ENCODE measurements at places on chromosomes 16 and 17.

GRCh38 chr16:2277466-2278271 lies 9.7 kb upstream of the RNPS1 start:
- DNase-seq = no peak

DNA sequence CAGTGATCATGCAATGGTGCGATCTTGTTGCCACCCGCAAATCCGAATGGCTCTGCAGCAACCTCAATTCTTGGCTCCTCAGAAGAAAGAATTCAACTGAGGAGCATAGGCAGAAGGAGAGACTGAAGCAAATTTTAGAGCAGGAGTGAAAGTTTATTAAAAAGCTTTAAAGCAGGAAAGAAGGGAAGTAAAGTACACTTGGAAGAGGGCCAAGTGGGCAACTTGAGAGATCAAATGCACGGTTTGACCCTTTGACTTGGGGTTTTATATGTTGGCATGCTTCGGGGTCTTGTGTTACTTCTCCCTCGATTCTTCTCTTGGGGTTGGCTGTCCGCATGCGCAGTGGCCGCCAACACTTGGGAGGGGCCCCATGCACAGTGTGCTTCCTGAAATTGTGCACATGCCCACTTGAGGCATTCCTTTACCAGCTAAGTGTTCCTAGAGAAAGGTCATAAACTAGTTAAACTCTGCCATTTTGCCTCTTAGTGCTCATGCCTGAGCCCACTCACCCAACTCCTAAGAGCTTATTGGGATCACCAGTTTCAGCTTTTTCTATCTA lies 36.7 kb downstream of the ZNRF1 start:
- DNase-seq = no peak

DNA sequence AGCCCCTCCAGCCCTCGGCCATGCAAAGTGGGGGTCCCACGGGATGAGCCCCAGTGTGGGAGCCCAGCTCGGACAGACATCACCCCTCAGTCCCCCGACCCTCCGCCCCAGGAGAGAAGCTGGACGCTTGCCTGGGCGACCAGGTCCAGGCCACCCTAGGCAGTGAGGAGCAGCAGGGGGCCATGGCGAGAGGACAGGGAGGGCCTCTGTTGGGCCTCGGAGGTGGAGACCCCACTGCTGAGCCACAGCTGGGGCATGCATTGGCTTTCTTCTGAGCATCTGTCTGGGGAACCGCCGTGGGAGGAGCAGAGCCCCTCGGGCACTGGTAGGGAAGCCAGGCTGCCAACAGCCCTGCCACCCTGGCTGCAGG lies 13.0 kb downstream of the ACTG1 start:
- no peak for DNase-seq

GRCh38 chr16:83418565-83418964 lies 389.2 kb upstream of the HSBP1 start:
- no peak for DNase-seq

GRCh38 chr17:48095611-48096010 lies 5.7 kb downstream of the CBX1 start:
- no peak for DNase-seq

DNA sequence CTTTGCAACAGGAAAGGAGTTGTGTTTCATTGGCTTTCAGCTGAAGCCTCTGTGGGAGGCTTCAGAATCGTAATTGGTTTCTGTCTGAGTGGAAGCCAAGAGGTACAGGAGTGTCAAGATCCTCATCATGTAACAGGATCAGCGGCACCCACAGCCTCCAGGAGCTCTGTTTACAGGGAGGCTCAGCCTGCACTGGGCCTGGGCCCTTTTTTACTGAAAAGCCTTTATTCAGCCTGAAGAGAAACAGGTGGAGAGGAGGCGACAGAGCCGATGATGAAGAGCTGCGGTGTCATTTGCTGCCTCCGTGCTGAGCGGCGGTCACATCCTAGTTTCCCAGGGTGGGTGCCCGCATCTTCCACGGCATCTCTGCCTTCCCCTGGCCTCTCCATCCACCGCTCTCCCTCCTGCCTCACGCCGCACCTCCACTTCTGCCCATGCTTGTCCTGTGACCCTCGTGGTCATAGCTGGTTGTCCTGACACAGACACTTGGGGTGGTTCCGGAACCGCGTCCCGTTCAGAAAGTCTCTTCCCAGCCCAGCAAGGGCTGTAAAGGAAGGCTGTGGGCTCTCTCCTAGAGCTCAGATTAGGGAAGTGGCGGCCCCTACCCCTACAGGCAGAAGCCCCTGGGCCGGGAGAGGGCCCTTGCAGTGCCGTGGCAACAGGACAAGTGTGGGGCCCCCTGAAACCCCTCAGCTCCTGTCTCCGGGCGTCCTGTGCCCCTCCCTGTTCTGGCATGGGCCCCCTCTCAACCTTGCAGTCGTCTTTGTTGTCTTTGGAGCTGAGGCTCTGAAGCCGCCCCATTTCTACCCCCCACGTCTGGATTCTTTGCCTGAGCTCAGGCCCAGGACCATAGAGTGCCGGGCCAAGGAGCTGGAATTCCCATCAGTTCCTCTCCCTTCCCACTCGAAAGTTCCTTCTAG lies 53.9 kb upstream of the CHMP6 start:
- no peak for DNase-seq

DNA sequence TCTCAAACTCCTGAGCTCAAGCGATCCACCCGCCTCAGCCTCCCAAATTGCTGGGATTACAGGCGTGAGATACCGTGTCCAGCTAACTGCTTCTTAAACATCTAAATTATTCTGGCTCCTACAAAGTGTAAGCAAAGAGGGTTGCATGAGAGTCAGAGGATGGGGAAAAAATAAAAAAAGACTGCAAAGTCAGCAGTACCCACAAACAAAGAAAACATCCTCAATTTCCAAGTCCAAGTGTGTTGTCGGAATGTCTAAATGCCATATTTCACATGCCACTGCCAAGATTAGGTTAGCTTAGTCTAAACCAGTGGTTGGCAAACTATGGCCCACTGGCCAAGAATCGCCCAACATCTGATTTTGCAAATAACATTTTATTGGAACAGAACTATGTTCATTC lies 13.0 kb upstream of the PHLPP2 start:
- DNase-seq = no peak

GRCh38 chr17:43315858-43316521 lies 82.2 kb upstream of the RNU2-1 start:
- DNase-seq = no peak

DNA sequence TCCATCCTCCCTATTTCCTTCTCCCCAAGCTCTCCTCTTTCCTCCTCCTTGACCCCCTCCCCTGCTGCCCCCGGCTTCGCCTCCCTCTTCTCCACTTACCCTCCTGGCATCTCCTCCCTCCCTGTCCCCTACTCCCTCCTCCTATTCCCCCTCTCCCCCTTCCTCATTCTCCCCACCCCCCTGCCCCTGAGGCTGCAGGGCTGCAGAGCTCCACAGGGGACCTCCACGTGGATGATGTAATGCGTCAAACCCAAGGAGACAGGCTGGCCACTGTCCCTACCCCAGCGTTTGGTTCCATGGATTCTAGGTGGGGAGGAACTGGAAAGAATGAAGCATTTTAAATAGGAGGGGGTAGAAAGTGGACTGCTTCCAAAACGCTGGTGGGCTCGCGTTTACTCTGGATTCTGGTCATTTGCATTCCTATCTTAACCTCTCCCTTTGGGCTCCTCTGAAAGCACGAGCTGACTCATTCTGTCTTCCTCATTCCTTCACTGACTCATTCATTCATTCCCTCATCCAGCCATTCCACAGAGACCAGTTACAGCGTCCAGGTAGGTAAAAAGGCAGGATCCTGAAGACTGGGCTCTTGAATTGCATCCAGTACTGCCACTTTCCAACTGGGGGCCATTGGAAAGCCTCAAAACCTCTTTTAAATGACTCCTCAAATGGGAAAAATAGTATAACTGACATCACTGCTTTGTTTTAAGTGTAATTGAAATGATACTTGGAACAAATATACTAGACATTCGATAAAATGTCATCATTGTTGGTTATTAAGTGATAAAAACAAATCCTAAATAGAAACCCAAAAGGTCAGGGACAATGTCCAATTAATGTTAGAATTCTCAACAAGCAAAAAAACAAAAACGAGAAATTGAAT lies 943 bp upstream of the COTL1 start:
- DNase-seq = no peak

- DNase-seq = no peak
Observed at GRCh38 chr17:28734712-28735241, 6.2 kb downstream of the NEK8 start.

DNA sequence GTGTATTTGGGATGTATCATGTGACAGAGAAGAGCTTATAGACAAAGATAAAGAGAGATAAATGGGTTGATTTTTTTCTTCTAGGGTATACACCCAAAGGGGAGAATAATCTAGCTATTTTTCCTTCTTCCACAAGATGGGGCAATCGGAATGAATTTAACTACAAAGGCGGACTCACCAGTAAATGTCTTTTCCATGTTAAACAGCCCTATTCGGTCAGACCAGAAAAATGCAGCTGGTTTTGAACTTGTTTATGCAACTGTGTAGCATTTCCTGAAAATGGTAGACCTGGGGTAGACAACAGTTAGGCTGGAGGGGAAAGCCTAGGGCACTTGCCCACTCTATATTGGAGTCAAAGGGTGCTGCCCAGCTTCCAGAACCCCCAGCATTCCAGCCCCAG lies 477.1 kb downstream of the TOX3 start:
- DNase-seq = no peak

GRCh38 chr16:84354306-84354705 lies 14.0 kb upstream of the ATP2C2 start:
- DNase-seq = no peak

- peak; percentile 46 for DNase-seq
Observed at GRCh38 chr17:7523033-7523432, 25.8 kb upstream of the TNFSF12 start.

DNA sequence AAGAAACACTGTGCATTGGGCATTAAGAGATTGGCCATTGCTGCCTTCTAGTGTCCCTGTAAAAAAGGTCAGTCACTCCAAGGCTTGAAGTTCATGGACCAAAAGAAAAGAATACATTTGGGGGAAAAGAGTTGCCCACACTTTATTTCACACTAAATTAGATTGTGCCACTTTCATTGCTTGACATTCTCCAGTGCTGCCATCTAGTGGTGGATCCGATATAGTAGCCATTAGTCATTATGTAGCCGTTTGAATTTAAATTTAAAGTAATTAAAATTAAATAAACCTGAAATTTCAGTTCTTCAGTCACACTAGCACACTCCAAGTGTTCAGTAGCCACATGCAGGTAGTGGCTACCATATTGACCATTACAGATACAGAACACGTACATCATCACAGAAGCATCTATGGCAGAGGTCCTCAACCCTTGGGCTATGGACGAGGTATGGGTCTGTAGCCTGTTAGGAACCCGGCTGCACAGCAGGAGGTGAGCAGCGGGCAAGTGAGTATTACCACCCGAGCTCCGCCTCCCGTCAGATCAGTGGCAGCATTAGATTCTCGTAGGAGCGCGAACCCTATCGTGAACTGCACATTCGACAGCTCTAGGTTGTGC lies 21.9 kb upstream of the CDH5 start:
- DNase-seq = peak; percentile 41

GRCh38 chr16:55508941-55509931 lies at the start of gene LPCAT2:
Gene LPCAT2, plus strand, starts transcription at chr16:55509072. Its CDS starts 110 bp downstream, at chr16:55509182.
- DNase-seq = no peak

- no peak for DNase-seq
Observed at GRCh38 chr16:55341681-55342080, 17.7 kb downstream of the IRX6 start.

DNA sequence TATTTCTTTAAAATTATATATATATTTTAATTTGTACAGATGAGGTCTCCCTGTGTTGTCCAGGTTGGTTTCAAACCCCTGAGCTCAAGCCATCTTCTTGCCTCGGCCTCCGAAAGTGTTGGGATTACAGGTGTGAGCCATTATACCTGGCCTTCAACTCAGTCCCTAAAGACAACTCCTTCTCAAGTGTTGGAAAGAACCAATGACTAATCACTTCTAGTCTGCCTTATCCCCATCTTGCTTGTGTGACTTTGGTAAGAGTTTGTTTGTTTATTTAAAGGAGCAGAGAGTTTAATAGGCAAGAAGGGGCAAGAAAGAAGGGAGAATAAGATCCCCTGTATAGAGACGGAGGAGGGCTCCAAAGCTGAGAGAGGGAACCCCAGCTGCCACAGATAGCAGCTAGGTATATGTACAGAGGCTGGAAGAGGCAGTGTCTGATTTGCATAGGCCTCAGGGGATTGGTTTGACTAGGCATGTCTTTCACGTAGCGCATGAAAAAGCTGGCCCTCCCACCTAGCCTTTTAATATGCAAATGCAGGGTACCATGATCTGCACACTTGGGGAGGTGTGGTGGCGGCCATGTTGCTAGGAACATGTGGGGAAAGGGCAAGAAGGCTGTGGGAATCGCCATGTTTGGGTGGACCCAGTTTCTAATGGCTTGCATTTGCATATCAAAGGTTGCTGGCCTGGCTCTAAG lies 21.5 kb downstream of the ABCC1 start:
- no peak for DNase-seq

DNA sequence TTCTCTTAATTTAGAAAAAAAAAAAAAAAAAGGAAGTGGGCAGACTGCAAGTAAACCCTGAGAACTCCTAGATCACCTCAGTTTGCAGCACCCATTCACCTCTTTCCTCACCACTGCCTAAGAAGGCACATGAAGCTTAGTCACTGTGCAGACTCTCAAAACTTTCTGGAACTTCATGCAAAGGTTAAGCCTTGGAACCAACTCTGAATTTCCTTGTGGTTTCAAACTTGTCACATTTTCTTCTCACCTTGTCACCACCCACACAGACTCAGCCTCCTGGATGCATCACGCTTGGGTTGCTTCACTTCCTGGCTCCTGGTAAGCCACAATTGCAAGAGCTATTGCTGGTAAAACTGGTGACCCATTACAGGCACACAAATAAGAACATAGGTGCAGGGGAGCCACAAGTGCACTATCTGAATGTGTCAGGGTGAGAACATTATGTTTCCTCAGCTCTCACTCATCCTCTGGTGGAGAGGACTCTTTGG lies 15.0 kb upstream of the CPD start:
- DNase-seq = peak; percentile 83

DNA sequence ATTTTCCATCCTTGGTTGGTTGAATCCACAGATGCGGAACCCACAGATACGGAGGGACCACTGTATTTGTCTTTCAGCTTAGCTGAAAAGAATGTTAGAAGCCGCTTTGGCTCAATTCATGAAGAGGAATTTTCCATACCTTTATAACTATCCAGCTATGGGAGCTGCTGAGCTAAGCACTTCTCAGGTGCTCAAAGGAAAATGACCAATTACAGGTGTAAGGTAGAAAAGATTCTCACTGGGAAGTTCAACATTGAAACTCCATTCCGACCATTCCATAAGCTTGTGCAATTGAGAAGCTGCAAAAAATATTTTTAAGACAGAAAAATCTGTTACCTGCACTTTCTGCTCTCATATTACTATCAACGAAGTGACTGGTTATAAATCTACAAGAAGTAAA lies 2.7 kb downstream of the AHSP start:
- no peak for DNase-seq

DNA sequence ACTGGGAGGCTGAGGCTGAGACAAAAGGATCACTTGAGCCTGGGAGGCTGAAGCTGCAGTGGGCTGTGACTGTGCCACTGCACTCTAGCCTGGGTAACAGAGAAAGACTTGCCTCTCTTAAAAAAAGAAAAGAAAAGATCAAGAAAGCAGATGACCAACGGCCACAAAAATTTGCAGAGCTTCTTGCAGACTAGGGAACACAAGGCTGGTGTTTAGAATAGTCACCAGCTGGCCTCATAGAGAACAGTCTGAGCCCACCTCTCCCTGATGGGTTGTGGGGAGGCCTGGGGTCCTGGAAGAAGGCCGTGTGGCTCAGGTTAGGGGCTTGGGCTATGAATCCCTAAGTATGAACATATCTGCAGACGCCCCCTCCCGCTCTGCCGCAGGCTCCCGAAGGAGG lies 73.7 kb upstream of the MED9 start:
- DNase-seq = no peak

GRCh38 chr16:9898555-9898954 lies 283.7 kb downstream of the GRIN2A start:
- no peak for DNase-seq

Data from activated CD4-positive, alpha-beta T cell treated with anti-CD3 and anti-CD28 coated beads for 4 hours (primary cell).